ENCODE measurements at places on chromosomes 7 and 10.

- no peak for DNase-seq
These were observed 39.2 kb upstream of the CCDC6 start for GRCh38 chr10:59945590-59945989.

DNA sequence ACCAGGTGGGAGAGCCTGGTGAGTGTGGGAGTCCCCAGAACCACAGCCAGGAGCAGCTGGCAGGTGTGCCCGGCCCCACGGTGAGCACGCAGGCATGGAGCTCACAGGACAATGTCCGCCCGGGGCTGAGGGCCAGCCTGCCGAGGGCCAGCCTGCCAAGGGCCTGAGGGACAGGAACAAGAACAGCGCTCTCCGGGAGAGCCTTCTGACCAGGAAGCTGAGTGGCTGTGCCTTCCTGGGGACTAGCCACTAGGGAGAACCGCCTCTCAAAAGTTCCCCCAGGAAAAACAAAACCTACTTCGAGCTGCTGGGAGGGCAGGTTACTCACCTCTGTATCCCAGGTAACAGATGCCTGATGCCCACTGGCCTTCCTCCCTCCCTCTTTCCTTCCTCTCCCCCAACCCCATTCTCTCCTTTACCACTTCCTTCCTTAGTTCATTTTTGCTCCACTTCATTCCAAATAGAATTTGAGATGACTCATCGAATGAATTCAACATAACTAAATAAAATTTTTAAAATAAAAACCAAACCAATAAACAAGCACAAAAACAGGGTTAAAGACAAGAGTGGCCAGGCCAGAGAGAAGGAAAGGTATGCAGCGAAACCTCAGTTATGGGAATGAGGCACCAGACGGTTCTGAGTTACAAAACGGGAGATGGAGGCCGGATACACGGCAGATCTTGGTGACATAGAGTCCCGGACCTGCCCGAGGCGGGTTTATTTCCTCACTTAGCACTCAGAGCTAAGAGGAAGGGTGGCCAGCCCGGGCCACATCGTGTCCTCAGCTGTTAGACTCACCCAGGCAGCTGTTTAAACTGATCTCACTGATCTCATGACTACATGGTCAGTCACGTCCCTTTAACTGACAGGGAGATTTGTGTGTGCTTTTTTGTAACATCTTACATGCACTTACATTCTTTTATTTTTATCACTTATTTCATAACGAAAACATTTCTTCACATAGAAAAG, 128.5 kb downstream of the TNS3 start:
- DNase-seq, result no peak

GRCh38 chr10:116646502-116646901, 25.7 kb downstream of the PNLIPRP2 start:
- no peak for DNase-seq

- no peak for DNase-seq
These were observed 18.8 kb upstream of the TBC1D12 start for GRCh38 chr10:94383530-94383929.

DNA sequence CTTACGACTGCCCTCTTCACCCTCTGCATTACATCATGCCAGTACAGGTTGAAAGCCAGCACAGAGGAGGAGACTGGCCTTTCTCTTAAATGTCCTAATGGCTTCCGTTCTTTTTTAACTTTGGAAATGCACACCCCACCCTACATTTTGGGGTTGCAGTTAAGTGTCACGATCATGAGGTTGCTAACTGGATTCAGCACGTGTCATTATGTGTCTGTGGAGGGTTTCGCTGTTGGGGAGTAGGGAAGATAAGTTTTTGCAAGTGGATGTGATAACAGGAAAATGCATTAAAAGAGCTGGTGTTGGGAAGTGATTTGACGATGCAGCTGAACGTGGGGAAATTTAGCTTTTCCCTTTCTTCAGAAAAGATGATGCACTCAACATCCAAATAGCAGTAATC, 135.9 kb downstream of the LRRC4 start:
- DNase-seq, result no peak

- no peak for DNase-seq
These were observed 5.2 kb upstream of the MALRD1 start for GRCh38 chr10:19043431-19043830.

GRCh38 chr7:143499246-143499645, 21.6 kb downstream of the TAS2R41 start:
- no peak for DNase-seq

DNA sequence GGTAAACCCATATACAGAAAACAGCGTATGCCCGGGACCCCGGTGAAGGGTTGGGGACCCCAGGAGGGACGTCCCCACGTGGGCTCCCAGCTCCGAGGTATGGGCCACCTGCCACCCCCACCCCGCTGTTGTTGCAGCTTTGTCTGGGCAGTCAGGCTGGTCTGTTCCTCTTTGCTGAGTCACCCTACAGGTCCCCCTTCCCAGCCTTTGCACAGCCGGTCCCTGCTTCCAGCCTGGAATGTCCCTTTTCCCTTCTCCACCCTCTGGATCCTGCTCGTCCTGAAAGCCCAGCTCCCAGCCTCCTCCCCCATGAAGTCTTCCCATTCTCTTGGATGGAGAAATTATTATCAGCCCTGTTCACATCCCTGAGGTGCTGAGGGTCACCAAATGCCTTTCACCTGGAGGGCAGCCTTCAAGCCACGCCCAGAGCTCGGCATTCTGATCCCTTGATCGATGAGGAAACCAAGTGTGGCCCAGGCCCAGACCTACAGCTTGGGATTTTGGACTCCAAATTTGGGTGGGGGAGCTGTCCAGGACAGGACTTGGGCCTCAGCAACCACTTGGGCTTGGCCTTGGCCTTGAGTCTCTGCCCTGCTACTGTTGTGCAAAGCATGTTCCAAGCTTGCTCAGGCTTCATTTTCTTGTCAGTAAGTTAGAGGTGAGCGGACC, 2.6 kb downstream of the CLDN4 start:
- peak; percentile 30 for DNase-seq

GRCh38 chr10:2920168-2920567, 147.2 kb upstream of the PFKP start:
- no peak for DNase-seq

GRCh38 chr7:150378115-150378852, 846 bp upstream of the ZNF775 start:
- DNase-seq, result peak; percentile 75

DNA sequence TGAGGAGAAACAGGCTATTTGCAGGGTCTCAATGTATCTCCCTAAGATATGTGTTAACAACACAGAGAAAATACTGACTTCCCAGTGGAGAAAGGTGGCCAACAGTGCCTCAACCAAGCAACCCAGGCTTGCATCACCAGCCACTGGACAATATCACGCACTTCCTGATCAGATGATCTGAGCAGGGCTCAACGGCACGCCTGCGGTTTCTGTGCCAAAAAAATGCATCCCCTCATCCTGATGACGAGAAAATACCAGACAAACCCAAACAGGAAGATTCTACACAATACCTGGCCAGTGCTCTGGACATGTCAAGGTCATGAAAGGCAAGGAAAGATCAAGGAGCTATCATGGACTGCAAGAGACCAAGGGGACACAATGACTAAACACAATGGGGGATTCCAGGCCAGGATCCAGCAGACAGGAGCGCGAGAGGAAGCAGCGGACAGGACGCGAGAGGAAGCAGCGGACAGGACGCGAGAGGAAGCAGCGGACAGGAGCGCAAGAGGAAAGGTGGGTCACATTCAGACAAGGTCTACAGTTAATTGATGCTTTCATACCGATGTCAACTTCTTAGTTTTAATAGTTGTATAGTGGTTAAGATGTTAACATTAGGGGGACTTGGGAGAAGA, 51.1 kb downstream of the GNA12 start:
- no peak for DNase-seq

GRCh38 chr10:124559372-124560132, 97.9 kb downstream of the LHPP start:
- no peak for DNase-seq

DNA sequence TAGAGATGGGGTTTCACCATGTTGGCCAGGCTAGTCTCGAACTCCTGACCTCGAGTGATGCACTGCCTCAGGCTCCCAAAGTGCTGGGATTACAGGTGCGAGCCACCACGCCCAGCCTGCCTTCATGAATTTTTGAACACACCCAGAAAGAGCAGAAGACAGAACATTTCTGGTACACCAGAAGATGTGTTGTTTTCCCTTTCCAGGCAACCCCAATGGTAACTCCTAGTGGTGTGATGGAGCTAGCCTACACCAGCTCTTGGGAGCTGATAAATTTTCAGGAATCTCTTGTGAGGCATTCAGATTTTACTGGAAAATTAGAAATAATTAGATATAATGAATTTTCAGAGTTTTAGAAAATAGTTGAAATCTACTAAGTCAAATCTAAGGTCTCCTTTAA, 904 bp upstream of the CCDC7 start:
- DNase-seq, result no peak

- no peak for DNase-seq
These were observed 78.6 kb downstream of the ARL5B start for GRCh38 chr10:18737841-18738240.

Measured in NCI-H2171 treated with DMSO at 0.1 percent for 48 hours (cell line).